ENCODE measurements at places on chromosomes 12 and 14. TPM values are rescaled to one million over a fixed set of nuclear protein-coding genes. Genes with fewer than 3 reads are reported as not detected.

DDIT3 gene
- total RNA-seq: 7.5 TPM

ANKRD52 gene
- 23.0 TPM for total RNA-seq

CFAP54 gene
- total RNA-seq: 13.1 TPM

TAS2R14 gene
- 2.0 TPM for total RNA-seq

RTL1 gene
- not detected for total RNA-seq
